ENCODE measurements at places on chromosomes 13 and 19.

DNA sequence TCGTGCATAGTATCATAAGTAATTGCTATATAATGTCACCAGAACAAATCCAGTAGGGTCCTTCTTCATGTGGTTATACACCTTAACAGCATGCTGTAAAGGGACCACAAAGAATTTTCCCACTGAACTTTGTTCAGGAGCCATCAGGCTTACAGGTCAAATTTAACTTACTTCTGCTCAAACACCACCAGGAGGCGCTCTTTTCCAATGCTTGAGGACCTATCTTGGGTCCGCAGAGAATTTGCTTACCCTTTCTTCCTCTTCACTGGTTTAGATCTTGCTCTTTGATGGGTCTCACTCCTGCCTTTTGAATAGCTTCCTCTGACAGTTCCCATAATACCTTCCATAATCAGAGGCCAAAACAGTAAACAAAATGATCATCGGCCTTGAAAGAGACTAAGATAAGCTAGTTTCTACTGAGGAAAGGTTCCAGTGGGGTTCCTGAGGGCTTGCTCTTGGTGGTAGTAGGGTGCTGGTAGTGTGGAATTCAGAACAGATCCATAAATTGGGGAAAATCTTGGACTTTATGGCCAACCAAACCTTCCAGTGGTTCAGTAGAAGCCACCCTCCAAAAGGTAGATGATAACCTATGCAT lies 37.4 kb downstream of the SCGB2B2 start:
- DNase-seq, result peak; percentile 82

GRCh38 chr19:49336482-49337266 lies 1.5 kb downstream of the CD37 start:
- no peak for DNase-seq

GRCh38 chr13:107102676-107103075 lies 534.7 kb upstream of the ARGLU1 start:
- no peak for DNase-seq

DNA sequence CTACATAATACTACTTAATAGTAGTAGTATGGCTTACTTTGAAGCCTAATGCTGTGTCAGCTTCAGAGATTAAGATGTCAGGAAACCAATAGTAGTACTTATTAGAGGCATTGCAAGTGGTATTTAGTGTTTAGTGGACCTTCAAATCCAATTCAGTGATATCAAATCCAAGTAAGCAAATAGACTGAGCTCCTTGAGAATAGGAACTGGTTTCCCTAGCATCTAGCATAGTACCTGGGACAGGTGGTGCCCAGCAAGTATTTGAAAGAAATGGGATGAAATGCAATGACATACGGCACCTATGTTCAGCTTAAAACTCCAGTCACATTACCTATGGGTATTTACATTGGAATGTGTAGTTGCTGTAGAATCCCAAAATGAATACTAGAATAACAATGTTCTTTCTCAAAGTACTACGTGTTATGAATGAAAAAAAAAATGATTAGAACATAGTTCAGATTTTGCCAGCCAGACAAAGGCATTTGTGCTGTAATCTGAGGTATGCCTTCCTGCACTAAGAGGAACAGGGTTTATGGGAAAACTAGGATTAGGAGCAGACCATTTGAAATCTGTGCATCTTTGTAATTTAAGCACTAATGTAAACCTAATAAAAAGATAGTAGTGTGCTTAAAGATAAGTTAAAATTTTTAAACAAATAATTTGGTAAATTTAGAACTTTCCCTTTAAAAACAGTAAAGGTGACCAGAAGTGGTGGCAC lies 17.1 kb downstream of the LSM14A start:
- DNase-seq, result no peak

DNA sequence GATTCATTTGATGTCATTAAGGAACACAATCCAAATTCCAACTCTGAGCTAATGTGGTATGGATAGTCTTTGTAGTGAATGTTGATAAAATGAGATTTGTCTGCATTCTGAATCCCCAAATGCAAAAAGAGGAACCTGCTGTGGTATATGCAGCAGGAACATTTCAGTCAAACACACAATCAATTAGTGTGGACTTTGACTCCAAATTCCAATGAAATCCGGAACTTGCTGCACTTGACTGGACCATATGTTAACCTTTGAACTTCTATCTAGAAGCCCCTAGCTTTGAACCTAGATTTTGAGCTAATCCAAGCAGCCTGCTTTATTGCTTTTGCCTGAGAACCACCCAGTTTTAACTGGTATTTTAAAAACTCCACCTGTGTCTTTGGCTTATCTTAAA lies 341.3 kb downstream of the SPRY2 start:
- DNase-seq, result peak; percentile 15

GRCh38 chr19:29858000-29858596 lies 46.3 kb downstream of the CCNE1 start:
- peak; percentile 53 for DNase-seq

DNA sequence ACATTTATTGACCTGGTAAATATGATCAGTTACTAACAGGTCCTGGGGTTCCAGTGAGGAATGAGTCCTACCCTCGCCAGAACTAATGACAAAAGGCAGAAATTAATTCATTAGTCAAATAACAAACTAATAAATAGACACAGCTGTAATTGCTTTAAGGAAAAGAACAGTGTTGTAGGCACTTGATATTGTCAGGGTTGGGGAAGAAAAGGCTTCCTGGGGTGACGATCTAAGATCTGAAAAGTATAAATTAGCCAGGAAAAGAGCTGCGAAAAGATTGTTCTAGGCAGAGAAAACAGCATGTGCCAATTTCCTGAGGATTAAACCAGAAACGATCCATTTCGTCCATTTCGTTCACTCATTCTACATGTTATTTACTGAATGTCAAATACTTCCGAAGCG lies 670 bp upstream of the CHAF1A start:
- no peak for DNase-seq

DNA sequence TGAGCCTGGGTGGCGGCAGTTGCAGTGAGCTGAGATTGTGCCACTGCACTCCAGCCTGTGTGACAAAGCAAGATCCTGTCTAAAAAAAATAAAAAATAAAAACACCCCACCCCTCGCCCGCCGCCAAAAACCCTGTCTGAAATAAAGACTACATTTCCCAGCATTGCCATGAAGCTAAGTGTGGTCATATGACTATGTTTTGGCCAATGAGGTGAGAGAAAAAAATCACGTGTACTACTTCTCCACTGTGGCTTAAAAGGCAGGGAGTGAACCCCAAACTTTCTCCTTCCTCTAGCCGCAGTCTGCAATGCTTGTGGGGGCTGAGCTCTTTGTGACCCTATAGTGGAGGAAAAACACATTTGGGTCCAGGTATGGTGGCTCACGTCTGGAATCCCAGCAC lies 54.9 kb downstream of the COLGALT1 start:
- DNase-seq, result peak; percentile 72

GRCh38 chr19:56821675-56822074 lies 18.9 kb downstream of the PEG3 start:
- no peak for DNase-seq

- no peak for DNase-seq
Observed at GRCh38 chr13:74464670-74465069, 330.5 kb upstream of the KLF12 start.

- no peak for DNase-seq
Observed at GRCh38 chr13:90535421-90535820, 812.1 kb upstream of the MIR17HG start.

GRCh38 chr19:35455616-35456201 lies 7.7 kb downstream of the FFAR2 start:
- no peak for DNase-seq

DNA sequence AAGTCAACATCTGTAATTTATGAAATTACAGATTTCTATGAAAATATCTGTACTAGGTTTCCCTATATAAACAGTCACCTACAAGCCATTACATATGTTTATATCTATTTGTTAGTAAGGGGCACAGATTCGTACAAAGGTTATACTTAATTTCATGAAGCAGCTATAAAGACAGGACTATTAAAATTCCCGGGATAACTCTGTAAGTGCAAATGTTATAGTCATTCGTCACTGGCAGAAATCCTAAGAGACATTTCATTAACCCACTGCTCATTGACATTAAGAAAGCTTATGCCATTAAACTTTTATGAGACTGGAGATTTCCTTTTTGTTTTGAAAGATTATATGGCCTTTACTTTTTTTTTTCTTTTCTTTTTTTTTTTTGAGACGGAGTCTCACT lies 122.9 kb downstream of the MYO16 start:
- no peak for DNase-seq

GRCh38 chr19:583968-584239 lies 5.8 kb upstream of the HCN2 start:
- no peak for DNase-seq

DNA sequence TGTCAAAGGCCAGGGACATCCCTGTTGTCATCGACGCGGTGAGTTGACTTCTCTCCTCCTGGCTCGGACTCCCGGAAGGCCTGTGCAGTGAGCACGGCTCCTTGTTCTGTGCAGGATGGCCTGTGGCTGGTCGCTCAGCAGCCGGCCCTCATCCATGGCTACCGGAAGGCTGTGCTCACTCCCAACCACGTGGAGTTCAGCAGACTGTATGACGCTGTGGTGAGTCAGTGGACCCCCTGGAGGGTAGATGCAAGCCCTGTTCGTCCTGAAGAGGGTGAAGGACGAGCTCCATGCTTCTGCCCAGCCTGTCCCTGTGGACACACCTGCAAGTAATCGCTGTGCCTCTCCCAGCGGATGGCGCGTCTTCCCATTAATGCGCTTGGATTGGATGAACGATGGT lies 19.2 kb downstream of the NAXD start:
- no peak for DNase-seq

DNA sequence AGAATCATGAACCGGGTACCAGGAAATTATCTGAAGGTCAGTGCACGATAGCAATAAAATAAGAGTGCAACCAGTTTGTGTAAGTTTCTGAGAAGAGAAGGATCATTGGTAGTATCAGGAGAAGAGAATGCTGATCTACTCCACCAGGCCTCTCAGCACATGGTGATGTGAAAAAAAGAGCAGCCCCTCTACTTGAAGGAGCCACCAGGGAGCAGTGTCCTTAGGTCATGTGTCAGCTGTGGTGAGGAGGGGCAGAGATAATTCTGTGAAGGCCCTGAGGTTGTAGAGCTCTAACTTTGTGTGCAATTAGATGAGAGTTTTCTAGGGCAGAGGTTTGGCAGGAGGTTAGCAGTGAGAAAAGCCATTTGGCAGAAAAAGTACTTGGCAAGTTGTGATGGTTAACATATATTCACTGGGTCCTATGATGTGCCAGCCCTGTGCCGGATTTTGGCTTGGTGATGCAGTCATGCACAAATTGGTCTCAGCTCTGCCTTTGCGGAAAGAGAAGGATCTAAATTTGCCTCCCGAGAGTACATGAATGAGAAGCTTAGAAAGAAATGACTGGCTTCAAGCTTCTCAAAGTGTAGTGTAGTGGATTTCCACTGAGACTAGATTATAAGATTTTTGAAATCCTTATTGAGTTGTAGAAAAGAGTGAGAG lies 19.2 kb upstream of the ZC3H13 start:
- DNase-seq, result peak; percentile 67

DNA sequence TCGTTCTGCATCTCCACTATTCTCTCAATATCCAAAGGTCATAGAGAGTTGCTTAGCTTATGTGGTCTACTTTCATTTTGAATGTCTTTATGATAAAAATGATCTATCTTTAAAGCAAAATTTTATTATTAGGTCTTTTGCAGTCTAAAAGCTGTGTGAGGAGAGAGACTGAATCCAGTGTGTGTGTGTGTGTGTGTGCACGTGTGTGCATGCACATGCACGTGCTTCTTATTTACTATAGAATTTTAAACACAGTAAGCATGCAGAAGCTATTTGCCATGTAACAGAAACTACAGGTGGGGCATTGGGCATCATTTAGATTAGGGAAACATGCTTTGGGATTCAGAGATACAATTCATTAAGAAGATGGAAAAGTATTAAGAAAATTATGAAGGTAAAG lies 136.0 kb upstream of the SPRY2 start:
- no peak for DNase-seq

DNA sequence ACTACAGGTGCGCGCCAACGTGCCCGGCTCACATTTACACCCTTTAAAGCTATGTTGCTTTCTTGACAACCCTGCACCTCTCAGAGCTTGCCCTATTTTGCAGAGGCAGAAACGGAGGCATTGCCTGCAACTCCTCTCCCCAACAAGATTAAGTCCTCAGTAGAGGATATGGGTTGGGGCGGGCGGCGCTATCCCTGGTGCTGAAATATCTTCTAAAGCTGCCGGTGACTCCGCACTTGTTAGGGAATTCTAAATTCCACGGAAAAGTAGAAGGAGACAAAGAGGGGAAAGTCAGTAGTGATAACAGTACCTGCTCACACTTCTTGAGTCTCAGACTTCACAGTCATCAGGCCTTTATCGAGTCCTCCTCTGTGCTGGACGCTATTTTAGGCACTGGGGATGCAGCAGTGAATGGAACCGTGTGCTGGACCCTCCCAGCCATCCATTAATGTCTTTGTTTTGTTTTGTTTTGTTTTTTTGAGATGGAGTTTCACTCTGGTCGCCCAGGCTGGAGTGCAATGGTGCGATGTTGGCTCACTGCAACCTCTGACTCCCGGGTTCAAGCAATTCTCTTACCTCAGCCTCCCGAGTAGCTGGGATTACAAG lies 18.0 kb downstream of the SLC5A5 start:
- DNase-seq, result peak; percentile 34

GRCh38 chr19:10452726-10453618 lies 32.6 kb downstream of the PDE4A start:
- DNase-seq, result no peak

GRCh38 chr19:38319421-38320258 lies at the start of gene KCNK6:
Gene KCNK6 (plus strand): TSS chr19:38319845. CDS start chr19:38319951, 106 bp downstream.
- no peak for DNase-seq

DNA sequence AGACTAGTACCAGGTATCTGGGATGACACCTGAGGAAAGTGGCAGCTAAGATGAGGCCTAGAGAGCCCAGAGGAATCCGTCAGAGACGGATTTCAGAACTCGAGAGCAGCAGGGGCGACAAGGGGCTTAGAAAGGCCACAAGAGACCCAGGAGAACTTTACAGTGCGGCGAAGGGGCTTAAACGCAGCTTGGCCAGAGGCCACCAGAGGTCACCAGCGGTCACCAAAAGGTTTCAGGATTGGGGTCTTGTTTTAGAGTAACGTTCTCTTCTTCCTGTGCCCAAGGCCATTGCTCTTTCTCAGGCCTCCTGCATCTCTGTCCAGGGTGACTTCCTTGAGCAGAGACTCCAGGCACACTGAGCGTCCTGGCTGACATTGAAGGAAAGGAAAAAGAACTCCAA lies 2.2 kb downstream of the ZSCAN22 start:
- DNase-seq, result peak; percentile 72

DNA sequence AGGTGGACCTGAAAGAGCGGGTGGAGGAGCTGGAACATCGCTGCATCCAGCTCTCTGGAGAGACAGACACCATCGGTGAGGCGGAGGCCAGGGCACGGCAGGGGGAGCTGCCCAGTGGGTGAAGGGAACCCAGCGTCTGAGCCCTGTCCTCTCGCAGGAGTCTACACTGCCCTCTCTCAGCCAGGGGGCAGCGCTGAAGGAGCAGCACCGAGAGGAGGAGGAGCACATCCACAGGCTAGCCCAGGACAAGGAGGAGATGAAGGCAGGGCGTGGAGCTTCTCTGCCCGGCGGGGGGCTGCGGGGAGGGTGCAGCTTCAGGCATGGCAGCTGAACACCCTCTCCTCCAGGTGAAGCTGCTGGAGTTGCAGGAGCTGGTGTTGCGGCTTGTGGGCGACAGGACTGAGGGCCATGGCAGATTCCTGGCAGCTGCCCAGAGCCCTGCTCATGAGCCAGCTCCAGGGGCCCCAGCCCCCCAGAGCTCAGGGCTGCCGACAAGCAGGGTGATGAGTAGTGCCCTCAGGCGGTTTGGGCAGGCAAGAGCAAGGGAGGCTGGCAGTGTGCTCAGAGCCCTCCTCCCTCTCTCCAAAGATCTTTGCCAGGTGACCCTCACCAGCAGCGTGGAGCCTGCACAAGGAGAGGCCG lies 31.4 kb upstream of the ZNF492 start:
- no peak for DNase-seq

GRCh38 chr19:43462383-43462782 lies 3.0 kb downstream of the LYPD3 start:
- DNase-seq, result no peak

- DNase-seq, result no peak
Observed at GRCh38 chr13:42849200-42849599, 67.8 kb downstream of the FAM216B start.

Data from common myeloid progenitor, CD34-positive (primary cell).